ENCODE measurements at places on chromosomes 5 and 9.

GRCh38 chr5:173232499-173233346 is 2.3 kb downstream of the NKX2-5 start:
- no peak for DNase-seq

DNA sequence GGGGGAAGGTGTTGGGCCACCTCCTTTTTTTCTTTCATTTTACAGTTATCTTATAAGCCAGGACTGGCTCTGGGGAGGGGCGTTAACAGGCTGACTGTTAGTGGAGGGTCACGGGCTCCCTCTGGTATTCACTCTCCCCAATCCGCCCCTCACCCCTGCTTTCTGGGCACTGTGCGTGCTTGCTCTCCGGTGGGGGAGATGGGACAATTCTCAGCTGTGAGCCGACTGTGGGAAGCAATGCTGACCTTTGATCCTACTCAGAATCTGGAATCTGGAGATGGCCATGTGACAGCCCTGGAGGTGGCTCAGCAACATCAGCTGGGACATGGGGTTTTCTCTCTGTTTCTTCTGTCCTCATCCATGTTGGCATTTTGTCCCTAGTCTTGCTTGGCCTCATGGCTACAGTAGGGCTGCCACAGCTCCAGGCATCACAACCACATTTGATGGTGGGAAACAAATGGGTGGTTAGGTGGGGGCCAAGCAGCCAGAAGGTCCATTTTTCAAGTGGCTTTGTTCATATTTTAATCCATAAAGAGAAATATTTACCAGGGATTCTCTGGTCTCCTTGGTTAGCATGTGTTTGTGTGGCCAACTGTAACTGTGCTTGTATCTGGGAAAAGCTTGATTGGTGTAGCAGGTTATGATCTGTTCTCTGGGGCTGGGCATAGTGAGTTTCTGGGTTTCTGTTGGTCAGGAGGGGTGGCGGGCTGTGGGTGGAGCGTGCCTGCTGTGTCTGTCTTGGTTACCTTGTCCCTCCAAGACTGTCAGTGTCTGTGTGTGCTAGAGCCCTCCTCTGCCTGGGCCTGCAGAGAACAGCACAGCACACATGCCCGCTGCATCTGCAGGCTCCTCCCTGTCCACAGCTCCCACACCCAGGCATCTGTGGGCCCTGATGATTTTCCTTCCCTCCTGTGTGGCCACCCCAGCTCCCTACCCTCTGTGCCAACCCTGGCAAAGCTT is 12.4 kb downstream of the WNK2 start:
- no peak for DNase-seq

GRCh38 chr9:113634596-113635515 is 171.3 kb downstream of the RGS3 start:
- DNase-seq, result no peak

DNA sequence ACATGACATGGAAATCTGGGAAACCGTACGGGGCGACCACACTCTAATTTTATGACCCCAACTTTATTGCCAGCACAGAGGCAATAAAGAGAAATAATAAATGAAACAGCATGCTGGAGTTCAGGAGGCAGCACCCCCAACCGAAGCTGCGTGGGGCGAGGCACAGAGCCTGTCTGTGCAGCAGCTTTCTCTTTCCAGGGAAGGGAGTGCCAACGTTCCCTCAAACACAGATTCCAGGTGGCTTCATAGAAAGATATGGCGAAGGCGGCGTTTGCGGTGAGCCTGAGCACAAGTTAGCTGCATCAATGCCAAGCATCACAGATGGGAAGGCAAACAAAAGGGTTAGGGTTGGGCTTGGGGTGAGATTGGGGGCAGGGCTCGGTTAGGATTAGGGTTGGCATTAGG is 114.8 kb downstream of the HSD17B3 start:
- DNase-seq, result no peak

DNA sequence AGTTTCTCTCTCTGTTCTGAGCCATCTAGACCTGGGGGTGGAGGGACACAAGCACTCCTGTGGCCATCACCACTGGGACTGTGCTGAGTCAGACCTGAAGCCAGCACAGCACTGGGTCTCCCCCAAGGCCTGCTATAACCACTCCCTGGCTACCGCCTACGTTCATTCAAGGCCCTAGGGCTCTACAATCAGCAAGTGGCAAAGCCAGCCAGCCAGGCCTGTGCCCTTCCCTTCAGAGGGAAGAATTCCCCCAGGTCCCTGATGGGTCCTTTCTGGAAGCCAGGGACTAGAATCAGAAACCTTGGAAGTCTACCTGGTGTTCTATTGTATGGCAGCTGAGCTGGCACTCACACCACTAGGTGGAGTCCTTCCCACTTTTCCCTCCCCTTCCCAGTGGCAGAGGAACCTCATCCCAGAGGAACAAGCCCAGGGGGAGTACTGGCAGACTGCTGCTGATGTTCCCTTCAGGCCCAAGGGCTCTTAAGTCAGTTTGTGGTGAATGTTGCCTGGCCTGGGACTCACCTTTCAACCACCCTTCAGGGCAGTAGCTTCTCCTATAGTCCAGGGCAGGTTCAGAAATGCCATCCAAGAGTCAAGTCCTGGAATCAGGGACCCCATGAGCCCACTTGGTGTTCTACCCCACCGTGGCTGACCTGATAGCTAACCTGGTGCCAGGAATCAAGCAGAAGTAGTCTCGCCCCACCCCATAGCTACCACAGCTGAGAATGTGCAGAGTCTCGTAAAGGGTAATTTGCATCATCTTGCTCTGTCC is 20.0 kb downstream of the JMY start:
- DNase-seq, result peak; percentile 37

DNA sequence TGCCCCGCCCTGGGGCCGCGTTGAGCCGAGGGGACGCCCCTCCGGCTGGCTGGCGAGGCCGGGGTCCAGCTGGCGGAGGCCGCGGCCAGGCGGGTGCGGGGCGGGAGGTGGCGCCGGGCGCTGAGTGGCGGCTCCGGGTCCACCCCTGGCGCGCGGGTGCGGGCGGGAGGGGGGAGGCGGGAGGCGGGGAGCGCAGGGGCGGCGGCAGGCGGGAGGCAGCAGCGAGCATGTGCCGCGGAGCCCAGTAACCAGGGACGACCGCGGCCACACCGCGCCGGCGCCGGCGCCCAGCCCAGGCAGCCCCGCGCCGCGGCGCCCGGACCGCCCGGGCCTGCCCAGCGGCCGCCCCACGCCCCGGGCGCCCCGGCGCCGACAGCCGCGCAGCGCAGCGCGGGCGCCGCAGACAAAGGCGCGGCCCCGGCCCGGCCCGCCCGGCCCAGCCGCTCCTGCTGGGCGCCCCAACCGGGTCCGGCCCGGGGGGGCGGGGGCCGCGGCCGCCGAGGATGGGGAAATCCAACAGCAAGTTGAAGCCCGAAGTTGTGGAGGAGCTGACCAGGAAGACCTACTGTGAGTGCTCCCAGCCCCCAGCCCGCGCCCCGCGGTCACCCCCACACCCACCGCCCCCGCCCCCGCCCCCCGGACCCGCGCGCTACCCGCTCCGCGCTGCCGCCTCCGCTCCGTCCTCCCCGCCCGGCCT is at the start of gene NCS1:
Gene NCS1 (plus strand): TSS at position 244 of the 697 bp plus-strand sequence. CDS start 260 bp downstream, at position 504.
- peak; percentile 42 for DNase-seq

- no peak for DNase-seq
These were observed 106.4 kb upstream of the COL5A1 start for GRCh38 chr9:134535171-134535570.

DNA sequence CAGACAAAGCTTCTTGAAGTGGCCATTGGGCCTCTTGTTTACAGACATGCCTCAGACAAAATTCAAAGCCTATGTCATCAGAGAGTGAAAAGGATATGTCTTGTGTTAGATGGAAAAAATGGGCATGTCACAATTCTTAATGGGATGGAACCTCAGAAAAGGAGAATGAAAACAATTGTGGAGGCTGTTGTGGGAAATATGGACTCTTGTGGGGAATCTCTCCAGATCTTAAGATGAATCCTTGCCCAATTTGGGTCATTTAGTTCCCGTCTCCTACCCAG is 19.5 kb downstream of the SLC22A5 start:
- no peak for DNase-seq

- DNase-seq, result no peak
These were observed 38.2 kb upstream of the PTPRD start for GRCh38 chr9:10651012-10651411.

- DNase-seq, result no peak
These were observed 648.2 kb downstream of the MAT2B start for GRCh38 chr5:164153469-164154172.
